ENCODE measurements at places on chromosomes 16 and 17. TPM values are rescaled to one million over a fixed set of nuclear protein-coding genes. Genes with fewer than 3 reads are reported as not detected.

- no peak overlapping the region for H3K4me3 ChIP-seq
- H3K4me1 ChIP-seq: peaks cover 21% of the 10 kb centered on the region
- DNase-seq: no peak
- H3K27ac ChIP-seq: no peak overlapping the region
- H3K27me3 ChIP-seq: no peaks in the 10 kb centered on the region
Observed at GRCh38 chr17:77445760-77446532, 305.2 kb downstream of the SEC14L1 start.

- no peaks in the 10 kb centered on the region for H3K36me3 ChIP-seq
- no peak overlapping the region for H3K27ac ChIP-seq
- peaks cover 3% of the 10 kb centered on the region for H3K4me1 ChIP-seq
- peaks cover 5% of the 10 kb centered on the region for H3K27me3 ChIP-seq
- peak overlapping the region; percentile 75 for H3K4me3 ChIP-seq
- peak; percentile 63 for DNase-seq
Observed at GRCh38 chr17:76353004-76353598, 615 bp downstream of the PRPSAP1 start.

TM4SF5 gene
- total RNA-seq: not detected

DNA sequence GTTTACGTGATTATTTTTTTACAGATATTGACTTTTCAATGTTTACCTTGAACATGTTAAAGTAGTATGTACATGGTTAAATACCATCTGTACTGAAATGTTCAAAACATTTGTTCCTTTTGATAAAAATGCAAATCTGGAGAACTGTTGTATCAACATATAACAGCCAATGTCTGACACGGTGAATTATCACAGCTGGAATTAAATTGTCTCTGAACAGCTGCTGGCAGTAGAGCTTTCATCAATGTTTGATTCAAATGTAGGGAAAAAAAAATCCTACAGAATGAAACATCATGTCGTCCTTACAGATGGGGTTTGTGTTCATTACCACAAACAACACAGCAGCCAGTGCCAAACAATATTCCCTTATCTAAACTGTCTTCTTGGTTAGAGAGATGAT is 79.9 kb downstream of the TOX3 start:
- no peaks in the 10 kb centered on the region for H3K27me3 ChIP-seq
- H3K4me1 ChIP-seq: peaks cover 8% of the 10 kb centered on the region
- H3K36me3 ChIP-seq: peaks cover 27% of the 10 kb centered on the region
- DNase-seq: no peak
- H3K4me3 ChIP-seq: no peak overlapping the region

GRCh38 chr16:47565454-47565853 is 104.3 kb downstream of the PHKB start:
- H3K36me3 ChIP-seq: no peaks in the 10 kb centered on the region
- DNase-seq: no peak
- no peak overlapping the region for H3K4me3 ChIP-seq
- no peaks in the 10 kb centered on the region for H3K27me3 ChIP-seq

DNA sequence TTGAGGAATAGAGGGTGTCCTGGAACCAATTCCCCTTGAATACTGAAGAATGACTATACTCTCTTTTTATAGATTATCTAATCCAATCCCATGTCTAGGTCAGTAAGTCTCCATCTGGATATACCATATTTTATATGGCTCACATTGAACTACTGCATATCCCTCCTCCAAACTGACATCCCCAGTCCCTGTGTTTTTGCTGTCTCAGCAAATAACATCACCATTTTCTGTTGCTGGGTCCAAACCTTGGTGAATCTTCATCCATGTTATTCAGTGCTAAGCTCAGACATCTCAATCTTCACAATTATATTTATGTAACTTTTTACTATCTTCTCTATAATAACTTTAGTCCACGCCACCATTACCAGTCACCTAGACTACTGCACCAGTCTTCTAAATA is 269.6 kb upstream of the CNTNAP4 start:
- no peak for DNase-seq
- H3K4me3 ChIP-seq: no peak overlapping the region
- no peak overlapping the region for H3K27ac ChIP-seq
- no peaks in the 10 kb centered on the region for H3K36me3 ChIP-seq
- H3K27me3 ChIP-seq: no peaks in the 10 kb centered on the region

ABI3 gene
- not detected for total RNA-seq

- DNase-seq: no peak
- H3K4me1 ChIP-seq: peaks cover 6% of the 10 kb centered on the region
- no peaks in the 10 kb centered on the region for H3K36me3 ChIP-seq
Observed at GRCh38 chr16:86476956-86477534, 33.3 kb upstream of the FOXF1 start.

Data from neural progenitor cell (in vitro differentiated cells).